ENCODE measurements at places on chromosomes 11 and 22.

GRCh38 chr22:37063431-37064420, 12.2 kb downstream of the KCTD17 start:
- peak overlapping the region; percentile 92 for H3K27ac ChIP-seq
- no peak for DNase-seq
- no peaks in the 10 kb centered on the region for H3K36me3 ChIP-seq
- H3K4me1 ChIP-seq = no peaks in the 10 kb centered on the region
- H3K27me3 ChIP-seq = peaks cover 25% of the 10 kb centered on the region

GRCh38 chr11:128946648-128947047, 4.0 kb upstream of the TP53AIP1 start:
- peaks cover 5% of the 10 kb centered on the region for H3K27me3 ChIP-seq
- peaks cover 6% of the 10 kb centered on the region for H3K4me1 ChIP-seq
- DNase-seq = no peak
- H3K4me3 ChIP-seq = no peak overlapping the region
- no peaks in the 10 kb centered on the region for H3K36me3 ChIP-seq

DNA sequence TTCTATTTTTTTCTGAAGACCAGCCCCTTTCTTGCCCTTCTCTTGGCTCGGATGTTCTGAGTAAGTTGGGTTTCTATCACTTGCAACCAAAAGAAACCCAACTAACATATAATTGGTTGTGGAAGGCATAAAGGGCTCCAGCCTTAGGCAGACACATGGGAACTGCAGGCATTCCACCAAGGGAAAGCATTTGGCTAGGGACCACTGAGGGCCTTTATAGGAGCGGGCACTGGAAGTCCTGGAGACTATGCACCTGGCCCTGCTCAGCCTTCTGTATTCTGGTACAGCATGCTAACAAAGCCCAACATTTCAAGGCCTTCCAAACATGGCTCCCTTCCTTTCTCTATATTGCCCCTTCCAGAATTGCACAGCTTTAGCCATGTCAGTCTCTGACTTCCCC, 17.6 kb upstream of the LMO1 start:
- no peaks in the 10 kb centered on the region for H3K36me3 ChIP-seq
- H3K27ac ChIP-seq = no peak overlapping the region
- no peak overlapping the region for H3K4me3 ChIP-seq
- H3K27me3 ChIP-seq = peaks cover under 1% of the 10 kb centered on the region

GRCh38 chr22:26711205-26711963, 54.0 kb downstream of the MIAT start:
- H3K27ac ChIP-seq = no peak overlapping the region
- H3K4me3 ChIP-seq = no peak overlapping the region
- peaks cover 33% of the 10 kb centered on the region for H3K4me1 ChIP-seq
- no peaks in the 10 kb centered on the region for H3K27me3 ChIP-seq
- DNase-seq = no peak

DNA sequence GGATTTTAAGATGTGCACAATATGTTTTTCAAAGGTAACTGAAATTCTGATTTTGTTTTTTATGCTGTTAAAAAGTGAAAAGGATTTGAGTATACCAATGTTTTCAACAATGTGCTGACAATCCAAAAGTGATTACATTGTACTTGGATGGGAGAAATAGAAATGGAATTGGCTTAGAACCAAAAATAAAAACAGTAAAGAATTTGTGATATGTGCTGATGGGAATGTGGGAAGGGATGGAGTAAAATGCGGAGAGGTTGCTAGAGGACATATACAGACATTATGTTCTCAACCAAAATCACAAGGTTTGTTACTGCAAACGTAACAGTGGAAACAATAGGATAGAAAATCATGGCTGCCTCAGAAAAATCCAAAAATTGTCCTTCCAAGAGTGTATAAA, 279.3 kb upstream of the TENM4 start:
- H3K36me3 ChIP-seq = no peaks in the 10 kb centered on the region
- H3K4me3 ChIP-seq = no peak overlapping the region
- no peaks in the 10 kb centered on the region for H3K27me3 ChIP-seq
- H3K27ac ChIP-seq = no peak overlapping the region

- H3K27ac ChIP-seq = peak overlapping the region; percentile 75
- no peaks in the 10 kb centered on the region for H3K36me3 ChIP-seq
- H3K4me1 ChIP-seq = peaks cover 5% of the 10 kb centered on the region
Measured at GRCh38 chr22:35135165-35135564, 69.2 kb downstream of the ISX start.

DNA sequence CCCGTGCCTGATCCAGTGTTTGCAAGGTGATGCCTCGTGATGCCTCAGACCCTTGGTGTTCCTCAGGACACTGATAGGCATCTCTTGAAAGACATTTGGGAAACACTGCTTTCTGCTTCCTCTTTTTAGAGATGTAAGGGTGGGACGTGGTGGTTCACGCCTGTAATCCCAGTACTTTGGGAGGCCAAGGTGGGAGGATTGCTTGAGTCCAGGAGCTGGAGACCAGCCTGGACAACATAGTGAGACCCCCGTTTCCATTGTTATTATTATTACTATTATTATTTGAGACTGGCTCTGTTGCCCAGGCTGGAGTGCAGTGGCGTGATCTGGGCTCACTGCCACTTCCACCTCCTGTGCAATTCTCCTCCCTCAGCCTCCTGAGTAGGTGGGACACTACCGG, 6.5 kb upstream of the SOX10 start:
- H3K4me1 ChIP-seq = peaks cover 25% of the 10 kb centered on the region
- H3K27ac ChIP-seq = no peak overlapping the region
- H3K4me3 ChIP-seq = no peak overlapping the region
- DNase-seq = no peak

DNA sequence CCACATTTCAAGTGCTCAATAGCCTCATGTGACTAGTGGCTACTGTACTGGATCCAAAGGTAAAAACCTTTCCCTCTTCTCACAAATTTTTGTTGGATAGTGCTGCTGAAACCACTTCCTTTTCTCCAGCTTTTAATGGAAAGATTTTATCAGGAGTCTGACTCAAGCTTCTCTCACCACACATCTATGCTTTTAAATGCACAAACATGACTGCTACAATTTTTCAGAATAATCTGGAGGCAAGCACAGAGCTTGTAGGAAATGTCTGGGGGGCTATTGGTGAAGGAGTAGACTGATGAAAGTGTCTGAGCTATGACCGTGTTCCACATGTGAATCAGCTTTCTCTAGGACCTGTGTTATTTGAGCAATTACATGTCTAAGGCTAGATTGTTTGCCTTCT, 101.1 kb upstream of the FAT3 start:
- DNase-seq = no peak
- H3K36me3 ChIP-seq = no peaks in the 10 kb centered on the region
- no peaks in the 10 kb centered on the region for H3K4me1 ChIP-seq

- H3K27me3 ChIP-seq = peaks cover 8% of the 10 kb centered on the region
- no peak overlapping the region for H3K27ac ChIP-seq
- no peak for DNase-seq
- H3K4me1 ChIP-seq = no peaks in the 10 kb centered on the region
Measured at GRCh38 chr11:107898270-107898669, 30.0 kb upstream of the RAB39A start.

- no peak overlapping the region for H3K4me3 ChIP-seq
- peaks cover 4% of the 10 kb centered on the region for H3K4me1 ChIP-seq
- H3K36me3 ChIP-seq = no peaks in the 10 kb centered on the region
- no peak overlapping the region for H3K27ac ChIP-seq
- no peak for DNase-seq
Measured at GRCh38 chr11:11605181-11605580, 16.6 kb downstream of the GALNT18 start.

DNA sequence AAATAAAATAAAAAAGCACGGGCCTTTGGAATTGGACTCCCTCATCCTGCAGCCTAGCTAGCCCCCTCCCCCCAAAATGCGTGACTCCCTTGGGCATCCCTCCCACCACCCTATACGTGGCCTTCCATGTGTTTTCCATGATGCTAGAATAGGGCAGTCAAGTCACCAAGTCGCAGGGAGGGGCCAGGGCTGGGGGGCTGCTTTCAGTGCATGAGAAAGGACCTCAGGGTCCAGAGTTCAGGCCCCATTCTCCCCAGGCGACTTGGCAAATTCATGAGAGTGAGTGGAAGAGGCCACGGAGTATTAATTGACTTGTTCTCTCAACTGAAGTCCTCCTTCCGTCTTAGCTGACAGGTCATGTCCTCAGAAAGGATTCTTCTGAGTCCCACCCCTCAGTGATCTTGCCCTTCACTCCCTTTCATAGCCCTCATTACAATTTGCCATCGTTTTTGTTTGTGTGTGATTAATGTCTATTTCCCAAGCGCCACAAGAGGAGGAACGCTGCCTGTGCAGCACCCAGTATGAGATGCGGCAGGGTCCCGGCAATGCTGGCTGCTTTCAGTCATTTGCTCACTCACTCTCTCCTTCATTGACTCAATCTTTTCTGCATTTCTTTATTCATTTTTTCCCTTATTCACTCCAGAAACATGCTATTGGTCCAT, 17.4 kb downstream of the LRRC32 start:
- H3K4me3 ChIP-seq = no peak overlapping the region
- no peak overlapping the region for H3K27ac ChIP-seq
- peaks cover 6% of the 10 kb centered on the region for H3K4me1 ChIP-seq
- DNase-seq = no peak
- no peaks in the 10 kb centered on the region for H3K36me3 ChIP-seq

DNA sequence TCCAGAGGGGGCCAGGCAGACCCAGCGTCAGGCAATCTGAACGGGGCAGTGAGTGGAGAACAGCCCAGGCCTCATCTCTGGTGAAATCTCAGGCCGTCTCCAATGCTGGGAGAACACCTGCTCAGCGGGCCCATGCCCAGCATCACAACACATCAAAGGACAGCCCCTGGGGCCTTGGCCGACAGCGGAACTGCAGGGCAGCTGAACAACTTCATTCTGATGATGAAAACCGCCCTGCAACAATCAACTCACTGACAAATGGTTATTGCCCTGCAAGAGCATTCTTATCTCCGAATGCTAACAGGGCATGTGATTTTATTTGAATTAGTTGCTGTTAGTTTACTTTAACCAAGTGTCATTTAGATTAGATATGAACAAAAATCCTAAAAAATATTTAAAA, 14.6 kb downstream of the CELSR1 start:
- no peak overlapping the region for H3K4me3 ChIP-seq
- H3K36me3 ChIP-seq = no peaks in the 10 kb centered on the region
- H3K27ac ChIP-seq = no peak overlapping the region

- no peak overlapping the region for H3K27ac ChIP-seq
- no peak for DNase-seq
- H3K4me3 ChIP-seq = no peak overlapping the region
Measured at GRCh38 chr11:126186025-126186698, 25.3 kb downstream of the RPUSD4 start.

- H3K27me3 ChIP-seq = no peaks in the 10 kb centered on the region
- no peaks in the 10 kb centered on the region for H3K36me3 ChIP-seq
- DNase-seq = no peak
- H3K27ac ChIP-seq = no peak overlapping the region
- peaks cover 23% of the 10 kb centered on the region for H3K4me1 ChIP-seq
Measured at GRCh38 chr22:44430716-44431115, 67.3 kb downstream of the RTL6 start.

- peaks cover 4% of the 10 kb centered on the region for H3K4me1 ChIP-seq
- no peaks in the 10 kb centered on the region for H3K27me3 ChIP-seq
- DNase-seq = no peak
- H3K27ac ChIP-seq = no peak overlapping the region
- H3K36me3 ChIP-seq = no peaks in the 10 kb centered on the region
Measured at GRCh38 chr11:72951193-72951592, 137.0 kb downstream of the ATG16L2 start.

Data from neural crest cell (in vitro differentiated cells).